ENCODE measurements at places on chromosomes 4 and X. TPM values are rescaled to one million over a fixed set of nuclear protein-coding genes. Genes with fewer than 3 reads are reported as not detected.

DNA sequence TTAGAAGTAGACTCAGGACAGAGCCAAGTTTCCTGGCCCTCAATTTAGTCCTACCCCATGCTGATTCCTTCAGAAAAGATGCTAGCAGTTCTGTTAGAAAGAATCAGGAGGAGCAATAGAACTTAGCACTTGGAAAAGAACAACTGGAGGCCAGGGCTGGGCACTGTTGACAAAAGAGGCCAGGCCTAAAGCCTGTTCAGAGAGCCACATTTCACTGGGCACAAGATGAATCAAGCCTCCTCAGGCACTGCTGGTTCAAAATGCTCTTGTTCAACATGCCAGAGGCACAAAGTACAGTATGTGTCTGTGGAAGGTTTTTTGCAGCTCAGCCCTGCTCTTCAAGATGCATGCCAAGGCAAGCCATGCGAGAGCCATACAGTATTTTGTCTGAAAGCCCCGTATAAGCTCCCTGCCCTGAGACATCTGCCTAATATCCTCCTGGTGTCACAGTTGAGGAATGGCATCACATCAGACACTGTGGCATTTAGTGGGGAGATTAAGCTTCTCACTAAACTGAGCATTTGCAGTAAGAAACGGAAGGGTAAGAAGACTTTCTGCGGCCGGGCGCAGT, 53.7 kb downstream of the RASL11B start:
- DNase-seq, result no peak

GRCh38 chr4:20575486-20575885, 124.8 kb upstream of the PACRGL start:
- no peak for DNase-seq

GRCh38 chr4:15349531-15349935, 78.3 kb upstream of the C1QTNF7 start:
- no peak for DNase-seq

DNA sequence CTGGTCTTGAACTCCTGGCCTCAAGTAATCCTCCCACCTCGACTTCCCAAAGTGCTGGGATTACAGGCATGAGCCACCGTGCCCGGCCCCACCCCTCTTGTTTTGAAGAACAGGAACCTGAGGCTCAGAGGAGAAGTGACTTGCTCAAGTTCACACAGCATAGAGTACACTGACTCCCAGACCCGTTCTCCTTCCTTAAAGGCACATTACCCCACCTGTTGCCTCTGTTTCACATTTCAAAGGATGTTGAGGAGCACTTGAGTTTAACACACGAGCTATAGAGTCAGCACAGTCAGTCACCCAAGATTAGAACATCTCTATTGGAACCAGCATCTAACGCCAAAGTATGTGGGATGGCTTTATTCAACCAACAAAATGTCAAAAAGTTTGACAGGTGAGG, 51.1 kb downstream of the RAI2 start:
- no peak for DNase-seq

The CFAP47 gene
- total RNA-seq, result not detected

The SFRP2 gene
- total RNA-seq, result 87.7 TPM

The DSPP gene
- not detected for total RNA-seq
